ENCODE measurements at places on chromosomes 11 and 22.

DNA sequence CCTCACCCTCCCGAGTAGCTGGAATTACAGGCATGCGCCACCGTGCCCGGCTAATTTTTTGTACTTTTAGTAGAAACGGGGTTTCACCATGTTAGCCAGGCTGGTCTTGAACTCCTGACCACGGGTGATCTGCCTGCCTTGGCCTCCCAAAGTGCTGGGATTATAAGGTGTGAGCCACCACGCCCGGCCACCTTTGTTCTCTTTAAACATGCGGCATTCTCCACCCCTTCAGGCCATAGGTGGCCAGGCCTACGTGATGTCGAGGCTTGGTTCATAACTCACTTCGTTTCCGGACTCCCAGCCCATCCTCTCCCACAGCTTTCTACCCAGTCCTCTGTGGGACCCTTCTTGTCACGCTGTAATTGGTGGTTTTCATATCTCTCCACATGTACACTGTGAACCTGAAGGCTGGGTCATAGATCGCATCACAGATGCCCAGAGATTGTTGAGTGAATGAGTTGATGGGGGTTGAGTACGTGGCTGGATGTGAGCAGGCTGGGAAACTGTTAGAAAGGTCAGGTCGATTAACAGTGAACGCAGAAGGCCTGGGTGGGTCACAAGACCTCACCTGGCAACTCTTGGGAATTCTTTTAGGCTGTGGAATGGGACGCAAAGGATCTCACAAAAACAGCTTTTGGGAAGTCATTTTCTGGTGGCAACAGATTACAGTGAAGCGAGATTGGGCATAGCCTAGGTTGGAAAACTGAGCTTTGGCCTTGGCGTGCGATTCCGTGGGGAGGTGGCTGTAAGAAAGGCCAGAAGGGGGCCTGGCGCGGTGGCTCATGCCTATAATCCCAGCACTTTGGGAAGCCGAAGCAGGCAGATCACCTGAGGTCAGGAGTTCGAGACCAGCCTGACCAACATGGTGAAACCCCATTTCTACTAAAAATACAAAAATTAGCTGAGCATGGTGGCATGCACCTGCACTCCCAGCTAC lies 44.5 kb downstream of the ST14 start:
- no peak for DNase-seq

DNA sequence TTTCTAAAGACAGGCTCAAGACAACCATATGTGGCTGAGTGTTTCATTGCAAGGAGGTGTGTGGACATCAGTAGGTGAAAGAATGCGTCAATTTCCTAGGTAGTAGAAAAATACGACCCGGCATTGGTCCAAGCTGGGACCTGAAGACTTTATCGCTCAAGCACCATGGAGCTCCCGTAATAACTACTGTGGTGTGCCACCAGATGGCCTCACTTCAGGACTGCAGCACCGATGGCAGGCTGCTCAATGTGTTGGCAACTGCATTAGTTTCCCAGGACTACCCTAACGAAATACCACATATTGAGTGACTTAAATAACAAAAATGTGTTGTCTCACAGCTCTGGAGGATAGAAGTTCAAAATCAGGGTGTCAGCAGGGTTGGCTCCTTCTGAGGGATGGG lies 72.4 kb upstream of the FAT3 start:
- no peak for DNase-seq

DNA sequence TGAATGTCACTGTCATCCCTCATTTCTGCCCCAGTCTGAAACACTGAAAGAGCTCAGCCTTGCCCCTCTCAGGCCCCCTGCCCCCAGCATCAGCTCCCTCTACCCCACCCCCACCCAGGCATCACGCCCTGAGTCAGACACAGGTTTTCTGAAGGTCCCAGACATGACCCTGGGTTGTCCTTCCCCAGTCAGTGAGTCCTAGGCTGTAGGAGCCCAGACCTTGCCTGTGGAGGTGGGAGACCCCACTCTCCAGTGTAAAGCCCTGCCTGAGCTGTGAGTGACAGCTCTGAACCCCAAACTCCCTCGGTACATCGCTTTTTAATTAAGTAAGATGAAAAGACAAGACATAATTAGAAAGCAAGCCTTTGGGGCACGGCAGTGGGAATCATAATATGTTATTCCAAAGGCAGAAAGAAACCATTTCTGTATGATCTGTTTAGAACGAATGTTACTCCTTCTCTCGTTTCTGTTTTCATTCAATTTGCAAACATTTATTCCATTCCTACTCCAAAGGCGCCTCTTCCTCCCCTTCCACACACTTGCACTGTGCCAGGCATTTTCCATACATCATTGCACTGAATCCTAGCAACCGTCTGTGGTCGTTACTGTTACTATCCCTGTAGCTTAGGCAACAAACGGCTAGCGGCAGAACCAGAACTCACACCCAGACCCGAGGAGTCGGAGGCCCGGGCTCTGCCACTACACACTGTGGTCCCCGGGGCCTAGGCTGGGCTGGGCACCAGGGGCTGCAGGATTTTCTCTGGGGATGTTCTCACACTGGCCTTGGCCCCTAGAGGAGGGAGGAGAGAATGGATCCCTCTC lies 63.4 kb downstream of the CD6 start:
- DNase-seq: no peak

DNA sequence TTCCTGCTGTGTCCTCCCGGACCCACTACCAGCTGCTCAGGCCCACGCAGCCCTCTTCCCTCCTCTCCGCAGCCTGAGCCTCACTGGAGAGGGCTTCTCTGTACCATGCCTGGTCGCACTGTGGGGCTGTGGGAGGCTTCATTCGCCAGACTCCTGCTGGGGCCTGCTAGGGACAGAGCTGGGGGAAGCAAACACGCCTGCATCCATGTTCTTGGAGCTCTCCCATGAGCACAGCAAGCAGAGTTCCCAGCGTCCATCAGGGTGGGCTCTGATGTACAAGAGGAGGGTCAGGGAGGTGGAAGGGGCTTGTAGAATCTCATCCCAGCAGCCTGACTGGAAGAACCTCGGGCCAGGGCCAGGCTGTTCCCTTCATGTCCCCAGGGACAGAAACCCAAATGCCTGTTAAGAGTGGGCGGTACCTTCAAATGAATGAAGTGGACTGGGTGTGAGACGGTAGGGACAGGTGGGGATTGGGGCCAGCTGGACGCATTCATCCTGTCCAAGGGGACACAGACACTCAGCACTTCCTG lies 59.9 kb downstream of the MPPED1 start:
- DNase-seq: no peak

DNA sequence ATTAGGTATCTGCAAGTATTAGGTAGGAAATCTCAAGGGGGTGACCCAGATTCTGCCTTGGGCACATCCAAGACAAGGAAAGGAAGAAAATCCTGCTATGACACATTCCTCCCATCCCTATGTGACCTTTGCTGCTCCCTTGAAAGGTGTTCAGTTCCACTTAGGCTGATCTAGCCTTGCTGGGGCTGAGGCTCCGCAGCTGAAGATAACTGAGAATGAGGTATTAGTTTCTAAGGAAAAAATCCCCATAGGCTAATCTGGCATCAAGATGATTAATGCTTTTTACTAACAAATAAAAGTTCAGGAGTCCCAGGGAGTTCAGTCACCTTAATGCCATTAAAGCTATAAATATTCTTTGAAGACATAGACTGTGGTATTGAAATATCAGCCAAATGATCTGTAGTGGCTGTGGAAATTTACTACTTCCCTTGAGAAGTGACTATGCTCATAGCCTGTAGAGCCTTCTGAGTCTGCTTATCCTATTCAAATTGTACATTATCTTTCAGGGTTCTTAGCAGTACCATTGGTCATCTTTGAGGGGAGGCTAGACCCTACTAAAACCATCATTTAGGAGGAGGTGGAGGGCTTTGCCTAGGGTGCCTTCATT lies 239.9 kb upstream of the RAG2 start:
- DNase-seq: no peak

DNA sequence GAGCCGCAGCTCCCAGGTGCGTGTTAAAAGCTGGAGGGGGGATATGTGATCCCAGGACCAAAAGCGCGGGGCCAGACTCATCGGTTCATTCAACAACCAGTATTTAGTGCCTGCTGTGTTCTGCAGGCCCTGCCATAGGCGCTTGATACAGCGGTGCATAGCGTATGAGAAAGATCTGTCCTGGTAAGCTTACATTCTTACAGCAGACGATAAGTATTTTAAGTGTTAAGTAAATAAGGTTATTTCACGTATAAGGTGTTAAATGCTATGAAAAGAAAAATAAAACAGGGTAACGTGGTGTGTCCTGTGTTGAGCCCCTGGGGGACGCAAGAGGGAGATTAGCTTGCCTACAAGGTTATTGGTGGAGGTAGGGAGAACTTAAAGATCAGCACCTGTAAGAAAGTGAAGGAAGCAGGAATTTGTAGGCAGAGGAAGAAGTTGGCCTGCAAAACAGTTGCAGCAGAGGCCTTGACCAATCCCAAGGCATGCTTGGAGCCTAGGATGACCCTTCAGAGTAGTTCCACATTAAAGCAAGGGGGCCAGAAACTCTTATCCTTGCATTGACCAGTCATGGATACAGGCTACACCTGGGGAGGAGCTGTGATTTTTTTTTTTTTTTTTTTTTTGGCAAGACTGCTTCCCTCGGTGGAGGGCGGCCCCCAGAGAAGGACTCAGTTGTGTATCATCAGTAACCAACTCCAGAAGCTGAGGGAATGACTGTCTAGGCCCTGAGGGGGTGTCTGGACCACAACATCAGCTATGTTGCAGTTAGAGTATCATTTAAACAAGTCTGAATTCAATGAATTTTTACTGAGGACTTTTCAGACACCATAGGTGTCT lies 487 bp upstream of the LIPT2 start:
- peak; percentile 66 for DNase-seq

DNA sequence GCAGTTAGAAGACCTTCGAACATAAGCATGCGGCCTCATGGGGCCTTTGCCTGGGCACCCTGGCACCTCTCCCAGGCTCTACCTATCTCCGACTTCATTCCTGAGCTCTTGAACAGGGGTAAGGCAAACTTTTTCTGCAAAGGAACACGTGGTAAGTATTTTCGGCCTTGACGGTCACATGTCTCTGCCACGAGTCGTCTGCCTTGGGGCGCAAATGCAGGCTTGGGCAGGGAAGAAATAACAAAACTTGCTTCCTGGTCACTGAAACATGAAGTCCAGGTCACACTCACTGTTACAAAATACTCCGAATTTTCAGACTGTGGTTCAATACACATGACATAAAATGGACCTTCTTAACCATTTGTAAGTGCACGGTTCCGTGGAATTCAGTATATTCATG lies 3.4 kb upstream of the ASCL2 start:
- no peak for DNase-seq

GRCh38 chr11:64526795-64527194 lies 64.2 kb upstream of the SLC22A12 start:
- DNase-seq: no peak

Measured in RWPE1 (cell line).